ENCODE measurements at places on chromosomes 3 and 15.

- DNase-seq: peak; percentile 29
Measured at GRCh38 chr3:150253622-150254021, 154.5 kb upstream of the TSC22D2 start.

DNA sequence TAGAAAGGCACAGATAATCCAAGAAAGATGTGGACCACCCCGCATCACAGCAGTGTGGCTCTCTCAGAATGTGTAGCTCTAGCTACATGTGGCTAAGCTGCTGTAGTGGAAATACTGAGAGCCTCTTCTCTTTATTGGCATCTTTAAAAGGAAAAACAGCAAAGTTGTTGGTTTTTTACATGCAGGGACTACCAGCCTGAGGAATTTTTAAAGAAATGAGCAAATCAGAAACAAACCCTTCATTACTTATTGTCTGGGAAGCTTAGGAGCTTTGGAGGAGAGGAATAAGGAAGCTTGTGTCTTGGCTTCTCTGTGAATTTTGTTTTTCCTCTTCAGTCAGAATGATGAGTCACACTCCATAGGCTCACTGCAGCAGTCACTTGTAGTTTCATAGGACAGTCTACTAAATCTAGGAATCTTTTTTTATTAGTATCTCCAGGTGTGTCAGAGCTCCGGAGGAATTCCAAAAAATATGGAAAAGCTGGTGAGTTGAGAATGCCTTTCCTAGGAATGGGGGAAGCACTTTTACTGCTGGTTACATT, 27.5 kb downstream of the POLG start:
- no peak for DNase-seq

DNA sequence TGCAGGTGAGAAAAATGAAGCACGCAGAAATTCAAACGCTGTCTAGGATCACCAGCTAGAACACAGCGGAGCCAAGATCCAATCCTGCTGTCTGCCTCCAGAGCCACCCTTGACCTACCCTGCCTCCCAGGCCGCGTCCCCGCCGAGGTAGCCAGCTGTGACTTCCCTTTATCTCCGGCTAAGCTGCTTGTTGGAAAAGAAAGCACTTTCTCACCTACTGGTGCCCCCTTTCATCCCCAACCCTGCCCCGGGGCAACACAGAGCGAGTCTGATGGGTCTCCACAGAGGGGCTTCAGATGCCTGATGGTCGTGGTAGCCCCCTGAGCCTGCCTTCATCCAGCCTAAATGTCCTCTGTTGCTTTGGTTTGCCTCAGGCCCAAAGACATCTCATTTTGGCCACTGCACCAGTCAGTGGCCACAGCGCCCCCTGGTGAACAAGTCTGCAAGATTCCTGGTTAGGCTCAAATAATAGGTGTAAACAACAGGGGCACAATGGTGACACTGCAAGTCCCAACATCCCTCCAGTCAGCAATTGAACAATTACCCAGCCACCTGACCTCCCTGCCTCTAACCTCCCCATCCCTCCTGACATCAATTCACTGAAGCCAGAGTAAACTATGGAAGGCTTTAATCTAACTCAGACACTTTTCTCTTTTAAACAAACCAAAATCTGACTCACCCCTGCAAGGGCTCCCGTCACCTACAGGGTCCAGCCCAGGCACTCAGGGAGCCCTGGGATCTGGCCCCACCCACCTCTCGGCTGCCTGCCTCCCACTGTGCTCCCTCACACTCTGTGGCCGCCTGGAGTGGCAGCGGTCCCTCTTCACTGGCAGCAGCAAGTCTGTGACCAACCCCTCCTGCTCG, 27.3 kb upstream of the BCL2L10 start:
- DNase-seq: no peak

- DNase-seq: no peak
Measured at GRCh38 chr15:95604634-95605036, 725.9 kb upstream of the NR2F2 start.

- no peak for DNase-seq
Measured at GRCh38 chr15:67724691-67725375, 100.5 kb upstream of the SKOR1 start.

DNA sequence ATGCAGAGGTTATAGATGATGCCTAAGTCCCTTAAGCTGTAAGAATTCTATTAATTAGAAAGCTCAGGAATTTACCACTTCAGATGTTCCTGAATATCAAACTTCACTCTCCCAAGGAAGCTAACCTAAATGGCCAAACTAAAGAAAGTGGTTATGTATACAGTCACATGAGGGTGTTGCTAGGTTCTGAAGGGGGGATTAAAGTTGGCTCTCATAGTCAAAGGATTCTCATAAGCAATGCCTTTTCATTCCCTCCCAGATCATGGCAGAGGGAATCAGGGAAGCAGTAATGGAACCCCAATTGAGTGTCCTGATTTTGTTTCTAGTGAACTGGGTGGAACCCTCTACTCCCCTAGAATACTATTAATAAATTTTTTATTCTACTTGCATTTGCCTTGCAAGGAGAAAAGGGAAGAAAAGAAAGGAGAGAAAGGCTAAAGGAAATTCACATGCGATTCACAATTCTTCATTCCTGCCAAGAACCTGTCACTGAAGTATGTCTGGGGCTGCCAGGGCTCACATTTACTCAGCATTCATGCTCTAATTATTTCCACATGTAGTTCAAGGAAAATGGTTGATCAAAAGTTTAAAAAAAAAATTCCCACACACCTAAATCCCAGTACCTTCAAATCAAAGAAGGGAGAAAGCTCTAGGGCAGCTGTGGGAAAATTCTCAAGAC, 25.1 kb downstream of the FSTL1 start:
- DNase-seq: peak; percentile 84

DNA sequence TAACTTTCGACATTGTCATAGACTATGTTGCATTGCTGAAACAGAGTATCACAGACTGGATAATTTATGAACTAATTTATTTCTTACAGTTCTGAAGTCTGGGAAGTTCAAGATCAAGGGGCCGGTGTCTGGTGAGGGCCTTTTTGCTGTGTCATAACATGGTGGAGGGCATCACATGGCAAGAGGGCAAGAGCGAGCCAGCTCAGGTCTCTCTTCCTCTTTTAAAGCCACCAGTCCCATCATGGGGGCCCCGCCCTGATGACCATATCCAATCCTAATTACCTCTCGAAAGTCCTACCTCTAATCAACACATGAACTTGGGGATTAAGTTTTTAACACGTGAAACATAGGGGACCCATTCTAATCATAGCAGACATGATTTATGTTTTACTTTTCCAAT, 33.5 kb upstream of the DCUN1D1 start:
- no peak for DNase-seq

DNA sequence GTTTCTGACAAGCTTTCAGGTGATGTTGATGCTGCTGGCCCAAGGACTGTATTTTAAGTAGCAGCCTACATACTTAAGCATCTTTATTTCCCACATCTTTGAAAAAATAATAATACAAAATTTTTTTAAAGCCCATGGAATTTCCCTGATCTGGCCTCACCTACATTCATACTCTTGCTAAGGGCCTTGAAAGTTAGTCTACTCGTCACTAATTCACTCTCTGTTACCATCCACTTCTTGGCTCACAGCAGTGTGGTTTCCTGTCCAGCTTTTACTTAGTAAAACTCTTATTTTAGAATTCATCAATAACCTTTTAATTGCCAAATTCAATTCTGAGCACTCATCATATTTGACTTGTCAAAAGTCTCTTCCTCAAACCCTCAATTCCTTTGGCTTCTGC, 59.3 kb upstream of the CRTC3 start:
- DNase-seq: no peak

GRCh38 chr3:36850743-36851142, 86.4 kb upstream of the DCLK3 start:
- no peak for DNase-seq

- no peak for DNase-seq
Measured at GRCh38 chr3:39095778-39096177, 11.6 kb downstream of the GORASP1 start.

DNA sequence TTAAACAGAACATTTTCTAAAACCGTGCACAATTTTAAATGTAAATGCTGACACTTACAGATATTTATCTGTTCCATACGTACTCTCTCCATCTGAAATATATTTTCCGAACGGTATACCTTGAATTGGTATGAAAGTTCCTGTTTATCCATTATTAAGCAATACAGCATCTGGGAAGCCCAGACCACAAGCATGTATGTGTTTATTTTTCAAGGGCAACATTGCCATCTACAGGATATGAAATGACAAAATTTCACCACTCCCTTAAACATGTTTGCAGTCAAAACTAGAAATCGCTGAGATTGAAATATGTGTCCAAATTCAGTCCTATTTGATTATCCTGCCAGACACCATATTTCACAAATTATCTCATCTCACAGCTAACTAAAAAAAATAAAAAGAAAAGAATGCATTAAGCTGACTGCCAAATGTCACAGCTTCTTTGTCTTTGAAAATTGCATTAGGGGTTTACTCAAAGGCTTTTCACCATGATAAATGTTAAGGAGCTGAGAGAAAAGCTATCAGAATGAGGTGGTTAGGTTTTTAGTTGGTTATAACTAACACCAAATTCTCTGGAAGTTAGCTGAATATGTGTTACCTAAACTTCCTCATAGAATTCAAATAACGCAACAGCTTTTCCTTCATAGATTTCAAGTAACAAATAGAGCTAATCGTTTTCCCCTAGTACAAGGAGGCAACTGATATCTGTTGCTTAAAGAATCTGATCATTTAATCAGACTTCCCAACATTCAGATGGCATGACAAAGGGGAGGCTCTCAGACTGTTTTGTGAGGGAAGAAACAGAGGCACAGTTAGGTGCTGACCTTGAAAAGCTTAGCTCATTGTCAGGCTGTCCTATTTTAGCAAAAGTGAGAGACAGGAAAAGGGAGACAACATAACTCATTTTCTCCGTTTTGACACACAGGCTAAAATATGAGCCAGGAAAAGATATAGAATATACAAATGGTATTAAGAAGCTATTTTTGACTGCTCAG, 533.1 kb downstream of the TBL1XR1 start:
- peak; percentile 82 for DNase-seq

DNA sequence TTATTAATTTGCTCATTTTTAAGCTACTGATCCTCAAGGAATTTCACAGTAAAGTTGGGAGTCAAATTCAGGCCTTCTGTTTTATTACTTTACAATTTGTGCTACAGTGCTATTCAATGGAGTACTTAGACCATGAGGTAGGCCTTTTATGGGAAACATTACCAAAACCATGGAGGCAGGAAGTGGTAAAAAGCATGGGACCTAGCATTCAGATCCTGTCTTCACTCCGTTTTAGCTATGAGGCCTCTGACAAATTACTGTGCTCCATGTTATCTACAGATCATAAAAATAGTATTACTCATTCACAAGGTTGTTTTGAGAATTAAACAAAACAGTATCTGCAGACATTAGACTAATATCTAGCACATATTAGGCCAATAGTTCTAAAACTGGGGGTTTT, 140.6 kb upstream of the SLITRK3 start:
- no peak for DNase-seq

DNA sequence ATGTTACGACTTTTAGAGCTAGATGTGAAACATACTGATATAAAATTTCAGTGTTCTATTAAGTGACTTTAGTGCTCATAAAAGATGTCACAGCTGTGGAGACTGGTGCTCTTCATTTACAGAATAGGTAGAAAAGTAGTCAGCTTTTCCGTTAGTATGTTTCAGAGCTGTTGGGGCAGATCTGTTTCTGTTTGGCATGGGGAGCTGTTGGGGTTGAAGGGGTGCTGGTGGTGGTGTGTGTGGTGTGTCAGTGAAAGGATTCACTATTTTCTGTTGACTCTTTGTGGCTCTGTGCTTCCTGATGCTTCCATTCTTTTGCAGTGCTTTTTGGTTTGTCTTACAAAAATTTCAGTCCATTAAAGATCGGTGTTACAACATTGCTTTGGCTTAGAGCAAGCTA, 3.2 kb downstream of the UBE2E2 start:
- DNase-seq: no peak

GRCh38 chr3:9311228-9311627, 51.6 kb upstream of the THUMPD3 start:
- no peak for DNase-seq

DNA sequence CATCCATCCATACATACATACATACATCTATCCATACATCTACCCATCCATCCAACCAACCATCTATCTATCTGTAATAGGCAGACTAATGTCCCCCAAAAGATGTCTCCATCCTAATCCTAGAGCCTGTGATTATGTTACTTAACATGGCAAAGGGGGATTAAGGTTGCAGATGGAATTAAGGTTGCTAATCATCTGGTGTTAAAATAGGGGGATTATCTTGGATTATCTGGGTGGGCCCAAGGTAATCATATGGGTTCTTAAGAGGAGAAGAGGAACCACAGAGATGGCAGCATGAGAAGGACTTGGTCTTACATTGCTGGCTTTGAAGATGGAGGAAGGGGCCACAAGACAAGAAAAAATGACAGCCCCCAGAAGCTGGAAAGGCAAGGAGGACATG, 14.7 kb upstream of the RPL29 start:
- DNase-seq: no peak

DNA sequence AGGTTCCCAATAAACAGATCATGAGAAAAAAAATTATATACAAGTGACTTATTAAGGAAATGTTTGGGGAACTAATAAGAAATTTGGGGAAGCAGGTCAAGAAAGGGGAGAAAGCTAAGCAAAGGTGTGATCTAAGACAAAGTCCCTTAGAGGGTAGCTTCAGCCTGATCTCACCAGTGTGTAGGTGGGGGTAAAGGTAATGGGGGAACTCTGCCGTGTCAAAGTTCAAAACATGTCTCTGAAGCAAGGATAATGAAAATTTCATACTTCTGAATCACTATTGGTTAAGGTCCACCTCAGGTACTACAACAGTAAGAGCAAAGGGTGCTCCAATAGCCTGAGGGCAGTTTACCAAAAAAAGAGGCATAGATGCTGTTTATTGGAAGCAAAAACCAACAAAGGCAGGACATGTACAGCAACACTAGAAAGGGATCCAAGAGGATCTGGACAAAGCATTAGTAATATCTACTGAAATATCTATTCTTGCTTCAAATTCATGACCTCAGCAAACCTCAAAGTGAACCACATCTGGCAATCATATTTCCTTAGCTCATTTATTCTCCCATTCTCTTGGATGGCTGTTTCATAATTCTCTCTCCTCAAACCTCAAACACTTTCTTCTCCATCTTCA, 6.9 kb downstream of the ACAD11 start:
- no peak for DNase-seq

DNA sequence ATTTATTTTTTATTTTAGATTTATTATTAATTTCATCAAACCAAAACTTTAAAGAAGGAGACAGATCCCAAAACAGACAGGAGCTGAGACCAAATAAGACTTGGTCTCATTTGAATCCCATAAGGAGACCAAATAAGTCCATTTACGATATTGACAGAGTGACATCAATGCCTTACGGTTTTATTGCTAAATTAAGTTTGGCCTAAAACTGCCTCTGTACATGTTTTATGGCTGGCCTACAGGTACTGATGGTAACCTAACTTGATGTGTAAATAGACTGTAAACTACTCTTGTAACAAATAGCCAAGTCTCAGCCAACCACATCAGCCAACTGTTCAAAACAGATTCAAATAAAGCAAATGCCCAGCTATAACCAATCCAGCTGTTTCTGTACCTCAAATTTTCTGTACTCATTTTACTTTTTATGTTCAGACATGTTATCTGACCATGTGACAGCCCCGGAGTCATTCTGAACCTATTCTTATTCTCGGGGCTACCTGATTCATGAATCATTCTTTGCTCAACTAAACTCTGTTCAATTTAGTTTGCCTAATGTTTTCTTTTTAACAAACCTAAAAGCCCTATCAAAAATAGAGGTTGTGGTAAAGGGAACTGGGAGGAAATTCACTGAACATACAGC, 89.4 kb upstream of the CDAN1 start:
- DNase-seq: no peak

GRCh38 chr3:55622116-55622515, 135.0 kb upstream of the WNT5A start:
- DNase-seq: no peak

GRCh38 chr3:2967871-2968270, 142.3 kb downstream of the IL5RA start:
- DNase-seq: no peak

All from NCI-H446 treated with DMSO at 0.1 percent for 48 hours (cell line).